HL-60 (cell line): ENCODE measurements at places on chromosomes 7 and 10.

DNA sequence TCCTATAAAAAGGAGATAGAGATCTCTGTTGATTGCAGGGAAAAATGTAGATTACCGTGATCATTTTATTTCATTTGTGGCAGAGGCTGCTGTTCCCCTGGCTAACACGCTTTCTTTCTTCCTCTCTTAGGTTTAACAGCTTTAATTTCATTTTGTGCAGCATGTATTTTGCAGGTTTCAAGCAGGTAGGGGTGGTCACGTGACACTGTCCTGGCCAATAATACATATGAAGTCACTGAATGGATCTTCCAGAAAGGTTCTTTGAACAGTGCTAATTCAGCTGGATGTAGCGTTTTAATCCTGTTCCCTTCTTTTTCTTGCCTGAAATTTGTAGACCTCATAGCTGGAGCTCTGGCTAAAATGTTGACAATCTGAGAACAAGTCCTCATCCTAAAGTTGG, 3.6 kb upstream of the EPHB6 start:
- no peak for DNase-seq

- no peak for DNase-seq
Observed at GRCh38 chr7:8913682-8914081, 480.3 kb downstream of the NXPH1 start.

DNA sequence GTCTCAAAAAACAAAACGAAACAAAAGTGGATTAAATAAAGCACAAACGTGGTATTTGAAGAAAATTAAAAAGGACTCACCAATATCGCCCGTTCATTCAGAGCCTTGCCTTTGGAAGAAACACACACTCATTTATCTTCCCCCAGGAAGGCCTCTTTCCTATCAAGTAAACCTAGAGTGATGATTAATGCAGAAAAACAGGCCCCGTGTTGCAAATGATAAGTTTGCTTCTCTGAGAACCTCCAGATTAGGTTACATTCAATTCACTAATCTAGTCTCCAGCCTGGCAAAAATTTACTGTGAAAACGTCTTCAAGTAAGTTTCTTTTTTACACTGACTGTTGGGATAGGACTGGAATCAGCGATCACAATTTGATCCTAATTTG, 78.0 kb upstream of the C1GALT1 start:
- DNase-seq, result no peak

- DNase-seq, result no peak
Observed at GRCh38 chr7:121305109-121305508, 23.7 kb upstream of the WNT16 start.

GRCh38 chr10:17533731-17534130, 79.3 kb upstream of the ST8SIA6 start:
- no peak for DNase-seq
